ENCODE measurements at places on chromosomes 3 and 15.

DNA sequence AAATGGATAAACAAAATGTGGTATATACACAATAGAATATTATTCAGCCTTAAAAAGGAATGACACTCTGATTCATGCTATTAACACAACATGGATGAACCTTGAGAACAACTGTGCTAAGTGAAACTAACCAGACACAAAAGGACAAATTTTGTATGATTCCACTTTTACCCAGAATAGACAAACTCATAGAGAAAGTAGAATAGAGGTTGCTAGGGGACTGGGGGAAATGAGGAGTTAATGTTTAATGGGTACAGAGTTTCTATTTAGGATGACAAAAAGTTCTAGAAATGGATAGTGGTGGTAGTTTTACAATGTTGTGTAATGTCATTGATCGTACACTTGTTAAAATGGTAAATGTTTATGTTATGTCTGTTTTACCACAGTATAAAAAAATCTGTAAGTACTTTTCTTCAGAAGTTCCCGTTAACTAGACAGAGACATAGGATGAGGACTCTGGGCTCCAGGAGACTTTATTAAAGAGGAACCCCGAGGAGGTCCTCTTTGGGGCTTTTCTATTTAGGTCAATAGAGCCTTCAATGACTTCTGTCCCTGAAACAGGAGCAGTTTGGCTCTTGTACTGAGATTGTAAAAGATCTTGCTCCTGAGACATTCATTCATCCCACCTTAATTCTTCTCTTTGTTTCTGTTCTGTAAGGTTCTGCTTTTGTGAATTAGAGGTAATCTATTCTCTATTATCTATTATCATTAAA, 24.5 kb downstream of the ABHD6 start:
- no peak for DNase-seq

DNA sequence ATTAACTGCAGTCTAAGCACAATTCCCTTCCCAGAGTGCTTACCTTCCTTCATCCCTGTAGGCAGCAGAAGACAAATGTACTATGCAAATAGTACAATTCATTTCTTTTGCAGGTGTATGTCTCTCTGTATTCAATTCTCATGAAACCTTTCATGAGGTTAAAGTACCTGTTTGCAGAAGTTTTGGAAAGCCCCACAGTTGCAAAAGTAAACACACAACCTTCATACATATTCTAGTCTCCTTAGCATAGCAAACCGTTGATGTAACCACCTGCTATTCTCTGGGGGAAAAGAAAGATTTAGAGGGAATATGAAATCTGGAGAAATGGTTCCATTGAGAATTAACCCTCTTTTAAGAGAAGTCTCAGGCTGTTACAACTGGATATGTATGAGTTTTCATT, 200.3 kb upstream of the SUCLG2 start:
- DNase-seq = no peak

- DNase-seq = no peak
These were observed 65.6 kb downstream of the ATP1B3 start for GRCh38 chr3:141942006-141942405.

GRCh38 chr15:66188464-66188863, 65.1 kb downstream of the MEGF11 start:
- no peak for DNase-seq

- no peak for DNase-seq
These were observed 327 bp upstream of the CCDC13 start for GRCh38 chr3:42773409-42773751.

DNA sequence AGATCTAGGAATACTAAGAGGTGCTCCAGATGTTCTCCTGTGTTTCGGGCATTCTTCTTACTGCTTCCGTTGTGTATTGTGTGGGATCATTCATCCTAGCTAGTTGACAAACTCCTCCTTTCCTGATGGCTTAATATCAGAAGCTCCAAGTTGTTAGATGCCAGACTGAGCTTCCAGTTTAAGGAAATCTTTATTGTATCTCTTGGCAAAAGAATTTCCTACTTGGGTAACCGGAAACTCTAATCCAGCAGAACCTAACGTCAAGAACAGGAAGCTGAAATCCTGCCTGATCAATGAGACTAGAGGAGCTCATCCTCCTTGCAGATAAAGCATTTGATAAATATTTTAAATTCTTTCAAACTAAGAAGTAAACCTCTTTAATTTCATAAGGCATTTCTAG, 27.7 kb upstream of the MYH15 start:
- no peak for DNase-seq

GRCh38 chr3:58487140-58487886, 4.6 kb upstream of the KCTD6 start:
- DNase-seq = peak; percentile 47

GRCh38 chr15:47603026-47603425, 114.3 kb upstream of the SEMA6D start:
- DNase-seq = no peak

GRCh38 chr3:185715091-185715490, 109.8 kb downstream of the IGF2BP2 start:
- no peak for DNase-seq

- peak; percentile 90 for DNase-seq
These were observed 393.3 kb upstream of the CBLB start for GRCh38 chr3:106261915-106262683.

GRCh38 chr15:69315402-69316110, 16.8 kb downstream of the PAQR5 start:
- DNase-seq = no peak

DNA sequence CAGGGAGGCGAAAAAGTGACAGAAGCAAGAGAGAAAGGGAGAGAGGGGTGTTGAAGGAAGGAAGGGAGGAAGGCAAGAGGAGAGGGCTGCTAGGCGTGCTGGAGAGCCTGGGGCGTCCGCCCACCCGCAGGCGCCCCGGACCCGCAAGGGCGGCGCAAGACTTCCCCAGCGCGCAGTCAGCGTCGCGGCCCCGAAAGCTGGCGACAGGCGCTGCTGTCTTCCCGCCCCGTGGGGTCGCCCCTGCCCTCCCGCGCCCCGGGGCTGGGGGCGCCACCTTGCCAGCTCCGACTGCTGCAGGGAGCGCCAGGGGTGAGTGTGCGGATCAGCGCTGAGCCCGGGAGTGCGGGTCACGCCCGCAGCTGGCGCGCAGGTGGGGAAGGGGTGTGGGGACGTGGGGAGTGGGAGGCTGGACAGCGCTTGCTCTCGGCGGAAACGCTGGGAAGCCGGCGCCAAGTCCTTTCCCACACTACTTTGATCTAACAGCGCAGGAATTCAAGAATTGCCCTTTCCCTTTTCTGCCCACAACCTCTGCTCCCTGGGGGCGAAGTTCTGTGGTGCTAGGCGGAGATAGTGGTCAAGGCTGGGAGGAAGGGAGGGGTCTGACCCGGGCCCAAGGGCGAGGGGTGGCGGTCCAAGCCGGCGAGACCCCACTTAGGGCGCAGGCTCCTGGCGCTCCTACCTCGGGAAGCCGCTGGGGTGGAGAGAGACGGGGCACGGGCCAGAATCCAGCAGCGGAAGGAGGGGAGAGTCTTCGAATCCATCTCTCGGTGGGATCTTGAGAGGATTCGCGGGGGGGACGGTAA, 266.1 kb downstream of the CGGBP1 start:
- DNase-seq = no peak

GRCh38 chr3:157499342-157499963, 3.8 kb downstream of the VEPH1 start:
- DNase-seq = no peak

GRCh38 chr15:62989366-62990055, 53.0 kb upstream of the TPM1 start:
- no peak for DNase-seq

DNA sequence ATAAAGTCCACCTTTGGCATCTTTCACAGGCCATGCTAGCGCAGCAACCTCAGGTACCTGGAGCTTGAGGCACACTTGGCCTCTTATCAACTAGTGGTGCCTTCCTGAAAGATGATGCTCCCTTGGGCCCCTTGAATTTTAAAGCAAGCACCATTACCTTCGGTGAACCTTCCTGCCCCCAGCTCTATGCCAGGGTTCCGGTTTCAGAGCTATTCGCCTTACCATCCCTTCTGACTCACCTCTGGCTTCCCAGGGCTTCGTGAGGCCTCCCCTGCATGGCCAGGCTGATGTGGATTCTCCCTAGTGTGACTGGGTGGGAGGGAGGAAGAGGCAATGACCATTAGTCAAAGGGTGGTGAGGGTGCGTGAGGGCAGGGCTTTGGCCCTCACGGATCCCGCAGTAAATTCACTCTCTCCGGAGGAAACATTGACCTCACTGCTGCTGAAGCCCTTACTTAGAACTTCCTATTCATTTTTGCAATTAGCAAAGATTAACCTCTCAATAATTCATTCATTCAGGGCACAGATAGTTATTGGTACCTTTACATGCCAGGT, 16.3 kb downstream of the BHLHE40 start:
- DNase-seq = no peak

DNA sequence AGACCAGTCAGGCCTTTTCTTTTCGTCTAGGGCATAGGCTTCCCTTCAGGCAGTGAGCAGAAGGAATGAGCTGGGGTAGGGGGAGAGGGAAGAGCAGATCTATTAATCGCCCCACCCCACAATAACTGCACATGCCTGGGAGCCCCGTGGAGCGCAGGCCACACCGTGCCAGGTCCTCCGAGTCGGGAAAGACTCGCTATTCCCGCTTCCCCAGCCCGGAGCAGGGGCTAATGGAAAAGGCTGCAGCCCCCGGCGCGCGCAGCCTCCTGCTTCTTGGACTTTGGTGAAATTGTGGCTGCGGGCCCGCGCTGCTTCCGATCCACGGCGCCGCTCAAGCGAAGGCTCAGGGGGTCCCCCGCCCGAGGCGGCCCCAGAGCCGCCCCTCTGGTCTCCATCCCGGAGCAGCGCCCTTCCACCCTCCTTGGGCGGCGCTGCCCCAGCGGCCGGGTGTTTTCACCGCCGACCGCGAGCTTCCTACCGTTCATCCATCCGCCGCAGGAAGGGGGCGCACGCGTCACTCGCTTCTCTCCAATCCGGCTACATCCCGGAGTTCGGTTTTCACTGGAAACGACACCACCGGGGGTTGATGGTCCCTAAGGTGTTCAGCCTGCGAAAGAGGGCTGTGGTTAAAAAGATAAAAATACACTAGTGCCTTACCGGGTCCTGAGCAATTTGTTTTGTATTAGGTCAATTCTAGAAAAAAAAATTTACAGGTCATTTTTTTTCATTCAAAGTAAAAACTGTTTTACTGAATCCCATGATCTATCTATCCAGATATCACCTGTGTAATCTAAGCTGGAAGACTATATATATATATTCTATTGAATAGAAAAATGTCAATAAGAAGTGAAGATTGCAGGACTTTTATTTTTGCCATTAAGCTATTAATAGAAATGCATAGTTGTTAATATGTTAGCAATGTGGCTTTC, 4.4 kb upstream of the SYNM start:
- no peak for DNase-seq

- DNase-seq = no peak
These were observed 19.4 kb upstream of the SERPINI2 start for GRCh38 chr3:167493244-167493643.

DNA sequence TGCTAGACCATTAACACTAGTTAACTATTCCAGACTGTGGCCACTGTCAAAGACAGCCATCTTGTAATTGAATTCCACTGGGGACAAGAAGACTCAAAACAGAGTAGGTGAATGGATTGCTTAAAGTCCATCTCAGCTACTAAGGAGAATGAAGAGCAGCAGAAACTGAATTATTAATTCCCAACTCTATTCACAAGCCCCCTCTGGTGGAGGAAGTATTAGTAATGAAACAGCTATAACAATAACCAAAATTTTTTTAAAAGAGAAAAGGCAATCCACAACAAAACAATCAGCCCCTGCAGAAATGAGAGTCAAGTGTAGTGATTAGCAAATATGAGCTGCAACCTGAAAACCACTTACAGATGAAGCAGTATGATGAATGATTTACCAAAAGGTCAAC, 302.8 kb downstream of the FHIT start:
- no peak for DNase-seq

DNA sequence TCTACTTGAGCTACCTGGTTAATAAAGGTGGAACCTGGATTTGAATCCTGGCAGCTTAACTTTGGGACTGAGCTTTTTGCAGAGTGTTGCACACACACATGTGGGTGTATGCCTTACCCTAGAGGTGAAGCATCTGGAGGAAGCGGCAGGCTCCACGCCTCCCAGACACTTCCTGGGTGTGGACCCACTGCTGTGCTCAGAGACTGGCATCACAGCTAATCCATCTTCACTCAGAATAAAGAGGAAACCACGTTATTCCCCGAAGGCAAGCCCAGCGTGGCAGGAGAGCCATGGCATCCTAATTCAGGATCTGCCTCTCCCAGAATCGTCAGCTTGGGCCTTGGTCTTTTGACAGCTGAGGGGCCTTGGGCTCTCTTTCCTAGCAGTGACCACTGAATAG, 25.5 kb downstream of the CCDC13 start:
- DNase-seq = no peak

DNA sequence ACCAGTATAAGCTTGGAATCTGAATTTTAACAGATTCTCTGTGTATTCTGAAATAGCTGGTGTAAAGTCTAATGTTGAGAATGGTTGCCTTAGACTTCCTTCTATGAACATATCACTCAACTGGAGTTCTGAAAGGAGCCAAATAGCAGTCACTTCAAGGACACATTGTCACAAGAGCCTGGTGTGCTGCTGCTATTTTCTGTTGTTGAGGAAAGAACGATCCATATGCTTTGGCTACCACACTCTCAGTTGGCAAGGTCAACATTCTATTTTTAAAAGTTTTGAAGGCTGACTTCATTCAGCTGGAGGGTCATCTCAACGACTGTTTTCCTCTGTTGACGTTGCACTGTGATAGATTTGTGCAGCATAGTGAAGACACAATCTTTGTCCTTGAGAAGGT, 248.7 kb downstream of the TUSC7 start:
- no peak for DNase-seq

GRCh38 chr15:57306161-57306943, 70.0 kb upstream of the CGNL1 start:
- DNase-seq = no peak

GRCh38 chr3:177781686-177782161, 584.4 kb upstream of the TBL1XR1 start:
- DNase-seq = peak; percentile 60

GRCh38 chr3:152261329-152261728, 7.4 kb upstream of the MBNL1 start:
- no peak for DNase-seq

- DNase-seq = no peak
These were observed 80.7 kb downstream of the TIGIT start for GRCh38 chr3:114374433-114374990.

- peak; percentile 43 for DNase-seq
These were observed 39.2 kb upstream of the POLR2M start for GRCh38 chr15:57667171-57667849.

- DNase-seq = no peak
These were observed 2.6 kb downstream of the TMCC1 start for GRCh38 chr3:129890891-129891290.

- peak; percentile 98 for DNase-seq
These were observed 23.3 kb downstream of the ANAPC13 start for GRCh38 chr3:134462331-134462941.

- DNase-seq = no peak
These were observed 31.6 kb downstream of the MLH1 start for GRCh38 chr3:37024820-37025405.
